Activated CD4-positive, alpha-beta T cell treated with anti-CD3 and anti-CD28 coated beads for 36 hours (primary cell): ENCODE measurements at places on chromosomes 7 and 10.

DNA sequence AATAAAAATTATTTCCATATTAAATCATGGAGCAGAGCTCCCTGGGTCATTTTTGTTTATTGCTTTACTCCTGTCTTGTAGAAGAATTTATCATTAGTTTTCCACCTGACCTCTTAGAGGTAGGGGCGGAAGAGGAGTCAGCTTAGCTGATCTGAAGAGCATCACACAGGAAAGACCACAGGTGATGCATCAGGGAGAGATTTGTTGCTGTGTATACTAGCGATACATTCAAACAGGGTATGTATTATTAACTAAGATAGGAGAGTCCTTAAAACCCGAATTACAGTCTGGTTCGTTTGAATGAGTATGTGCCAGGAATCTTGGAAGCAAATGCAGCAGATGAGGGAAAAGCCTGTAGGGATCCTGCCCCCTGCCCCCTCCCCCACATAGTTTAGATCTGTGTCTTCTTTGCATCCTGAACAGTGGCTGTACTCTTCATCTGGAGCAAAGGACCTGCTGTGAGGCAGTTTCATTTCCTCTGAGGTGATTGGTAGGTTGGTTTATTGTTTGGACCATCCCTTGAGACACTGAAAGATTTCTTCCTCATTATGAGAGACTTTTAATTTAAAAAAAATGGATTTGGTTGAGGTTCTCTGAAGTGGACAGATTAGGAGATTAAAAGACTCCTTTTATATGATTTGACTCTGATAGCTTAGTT, 177.0 kb downstream of the SND1 start:
- no peak for DNase-seq

GRCh38 chr7:143263266-143264195, at the start of gene GSTK1:
Gene GSTK1, plus strand, starts transcription at chr7:143263441. Its CDS starts 73 bp downstream, at chr7:143263514.
- DNase-seq: peak; percentile 91

GRCh38 chr10:101485681-101486554, 102.1 kb downstream of the POLL start:
- DNase-seq: no peak

DNA sequence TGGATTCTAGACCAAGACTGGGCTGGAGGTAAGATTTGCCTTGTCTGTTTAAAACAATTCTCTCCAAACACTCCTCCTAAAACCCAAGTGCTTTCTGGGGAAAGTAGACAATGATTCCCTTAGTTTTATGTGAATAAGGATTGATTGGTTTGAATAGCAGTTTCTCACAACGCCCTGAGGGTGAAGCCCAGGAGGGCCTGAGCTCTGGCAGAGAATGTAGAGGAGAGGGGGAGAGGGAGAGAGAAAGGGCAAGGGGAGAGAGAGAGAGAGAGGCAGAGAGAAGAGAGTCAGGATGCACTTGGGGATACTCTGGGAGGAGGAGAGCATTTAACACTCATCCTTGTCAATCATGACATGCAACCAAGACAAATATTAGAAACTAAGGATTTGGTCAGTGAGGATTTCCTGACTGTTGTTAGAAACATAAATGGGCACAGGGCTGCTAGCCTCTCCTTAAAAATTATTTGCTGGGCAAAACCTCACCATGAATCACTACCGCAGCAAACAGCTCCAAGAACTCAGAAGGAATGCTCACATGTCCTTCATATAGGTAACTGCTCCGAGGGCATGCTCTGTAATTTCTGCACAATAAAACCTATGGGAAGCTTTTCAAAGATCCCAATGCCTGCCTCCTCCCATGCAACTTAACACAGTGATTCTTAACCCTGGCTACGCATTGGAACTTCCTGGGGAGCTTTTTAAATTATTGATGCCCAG, 55.2 kb upstream of the RAPGEF5 start:
- no peak for DNase-seq

DNA sequence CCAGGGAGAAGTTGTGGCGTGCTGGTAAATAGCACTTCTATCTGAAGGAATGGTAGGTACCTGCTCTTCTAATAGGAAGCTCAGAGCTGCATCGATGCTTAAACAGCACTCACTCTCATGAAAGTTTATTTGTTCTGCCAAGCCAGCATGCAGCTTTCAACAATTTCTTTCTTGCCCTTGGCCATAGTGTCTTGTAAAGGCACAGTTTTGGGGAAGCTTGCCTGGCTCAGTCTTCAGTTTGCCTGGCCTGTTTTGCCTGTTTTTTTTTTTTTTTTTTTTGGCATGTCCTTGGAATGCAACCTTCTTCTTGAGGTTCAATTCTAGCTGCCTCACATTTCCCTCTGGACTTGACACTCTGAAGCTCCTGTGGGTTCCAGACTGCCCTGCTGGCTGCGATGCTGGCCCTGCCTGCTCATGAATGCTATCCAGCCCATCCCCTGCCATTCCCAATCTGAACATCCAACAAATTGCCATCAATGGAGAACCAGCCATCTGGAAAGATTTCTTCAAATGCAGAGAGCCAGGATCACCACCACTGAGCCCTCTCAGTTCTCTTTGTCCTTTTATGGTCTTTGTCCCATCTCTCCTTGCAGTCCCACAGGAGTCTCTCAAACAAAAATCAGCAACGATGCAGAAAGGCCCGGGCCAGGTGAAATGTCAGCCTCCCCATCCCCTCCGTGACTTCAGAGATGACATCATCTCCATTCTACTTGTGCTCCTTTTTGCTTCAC, 133.9 kb downstream of the ANLN start:
- no peak for DNase-seq
